Activated T-cell treated with anti-CD3 and anti-CD28 coated beads for 24 hours (primary cell): ENCODE measurements at places on chromosomes 5 and 9.

DNA sequence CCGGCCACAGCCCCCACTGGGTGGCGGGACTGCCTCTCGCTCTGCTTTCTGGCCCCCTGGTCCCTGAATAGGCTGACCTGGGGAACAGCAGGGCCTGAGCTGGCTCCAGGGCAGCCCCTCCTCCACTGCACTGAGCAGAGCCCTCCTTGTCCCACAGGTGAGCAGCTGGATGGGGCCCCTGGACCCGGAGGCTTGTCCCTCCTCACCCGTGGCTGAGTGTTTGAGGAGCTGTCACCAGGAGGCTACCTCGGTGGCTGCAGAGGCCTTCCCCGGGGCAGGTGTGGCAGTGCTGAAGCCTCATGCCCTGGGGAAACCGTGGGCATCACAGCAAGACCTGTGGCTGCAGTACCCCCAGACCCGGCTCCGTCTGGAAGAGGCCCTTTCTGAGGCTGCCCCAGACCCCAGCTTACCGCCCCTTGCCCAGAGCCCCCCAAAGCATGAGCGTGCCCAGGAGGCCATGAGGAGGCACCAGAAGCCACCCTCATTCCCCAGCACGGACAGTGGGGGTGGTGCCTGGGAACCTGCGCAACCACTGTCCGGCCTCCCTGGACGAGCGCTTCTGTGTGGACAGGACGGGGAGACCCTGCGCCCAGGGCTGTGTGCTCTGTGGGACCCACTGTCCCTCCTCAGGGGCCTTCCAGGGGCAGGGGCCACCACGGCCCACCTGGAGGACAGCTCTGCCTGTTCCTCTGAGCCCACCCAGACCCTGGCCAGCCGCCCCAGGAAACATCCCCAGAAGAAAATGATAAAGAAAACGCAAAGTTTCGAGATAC lies 28.5 kb upstream of the LRRC14B start:
- no peak for DNase-seq

DNA sequence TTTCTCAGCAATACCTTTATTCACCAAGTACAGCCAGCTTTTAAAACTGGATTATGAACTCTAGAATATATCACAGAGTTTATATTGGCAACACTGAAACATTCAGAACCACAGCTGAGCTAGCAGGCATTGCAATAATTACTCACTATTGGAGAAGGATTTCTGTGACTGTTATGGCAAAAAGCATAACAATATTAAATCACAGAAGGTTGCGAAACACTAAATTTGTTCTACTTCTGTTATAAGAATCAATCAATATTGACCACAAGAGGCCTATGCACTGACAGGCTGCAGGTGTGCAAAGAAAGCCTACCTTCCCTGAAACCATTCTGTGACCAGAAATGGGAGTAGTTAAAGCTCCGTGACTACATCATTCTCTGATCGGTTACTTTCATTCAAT lies 59.2 kb downstream of the AP3B1 start:
- DNase-seq = no peak

DNA sequence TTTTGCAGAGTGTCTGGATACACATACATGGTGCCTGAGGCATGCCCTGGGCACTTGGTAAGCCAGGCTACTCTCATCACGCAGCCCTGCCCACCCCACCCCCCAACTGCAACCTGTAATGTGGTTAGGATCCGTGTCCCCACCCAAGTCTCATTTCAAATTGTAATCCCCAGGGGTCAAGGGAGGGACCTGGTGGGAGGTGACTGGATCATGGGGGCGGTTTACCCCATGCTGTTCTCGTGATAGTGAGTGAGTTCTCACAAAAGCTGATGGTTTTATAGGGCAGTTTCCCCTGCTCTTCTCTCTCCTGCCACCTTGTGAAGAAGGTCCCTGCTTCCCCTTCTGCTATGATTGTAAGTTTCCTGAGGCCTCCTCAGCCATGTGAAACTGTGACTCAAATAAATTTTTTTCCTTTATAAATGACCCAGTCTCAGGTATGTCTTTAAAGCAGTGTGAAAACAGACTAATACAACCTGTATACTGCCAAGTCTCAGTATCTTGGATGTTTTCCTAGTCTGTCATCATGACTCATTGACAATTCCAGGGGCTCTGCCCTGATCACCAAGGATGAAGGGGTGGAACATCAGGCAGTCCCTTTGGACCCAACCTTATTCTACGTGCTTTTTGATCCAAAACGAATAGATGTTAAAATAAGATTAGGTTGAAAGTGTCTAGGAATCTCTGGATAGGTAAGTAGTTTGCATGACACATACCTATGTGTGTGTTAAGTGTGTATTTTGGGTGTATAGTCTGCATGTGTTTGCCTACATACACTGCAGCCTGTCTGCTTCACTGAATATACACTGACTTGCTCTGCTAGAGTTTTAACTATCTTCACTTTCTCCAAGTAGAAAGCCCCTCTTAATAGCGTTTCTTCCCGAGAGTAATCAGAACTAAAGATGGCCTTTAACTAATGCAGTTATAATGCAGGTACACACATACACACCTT lies 293.8 kb downstream of the SLIT3 start:
- no peak for DNase-seq

DNA sequence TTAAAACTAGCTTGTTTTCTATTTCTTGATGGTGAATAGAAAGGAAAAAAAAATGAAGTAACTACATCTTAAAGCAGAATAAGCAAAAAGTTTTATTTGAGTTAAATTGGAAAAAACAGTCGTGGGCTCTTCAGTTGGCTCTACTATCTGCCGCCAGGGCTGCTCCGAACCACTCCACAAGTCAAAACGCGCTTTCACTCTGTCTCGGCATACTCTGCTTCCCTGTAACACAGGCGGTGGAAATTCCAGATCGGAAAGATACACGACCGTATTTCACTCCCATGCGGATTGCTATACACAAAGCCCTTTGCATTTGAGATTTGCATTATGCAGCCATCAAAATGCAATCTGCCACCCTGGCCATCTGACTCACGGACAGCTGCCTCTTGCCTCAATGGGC lies 505.6 kb downstream of the IRX1 start:
- no peak for DNase-seq

- no peak for DNase-seq
Measured at GRCh38 chr9:101427957-101428655, 7.5 kb downstream of the ALDOB start.

DNA sequence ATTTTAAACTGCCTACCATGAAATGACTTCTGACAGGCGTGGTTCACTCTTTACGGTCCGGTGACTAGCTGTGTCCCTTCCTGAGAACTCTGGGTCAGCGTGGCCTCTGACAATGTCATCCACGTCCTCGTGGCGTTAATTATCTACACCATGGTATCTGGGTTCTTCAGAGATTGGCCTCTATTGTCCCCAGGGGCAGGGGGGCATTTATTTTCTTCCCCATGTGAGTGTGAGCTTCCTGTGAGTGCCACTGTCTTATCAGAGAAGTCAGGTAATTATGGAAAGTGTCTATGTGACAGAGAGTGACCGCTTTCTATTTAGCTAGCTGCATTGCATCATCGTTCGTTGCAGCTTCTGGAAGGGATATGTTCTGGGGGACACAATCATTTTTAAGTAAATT lies 77.2 kb downstream of the FBXL7 start:
- DNase-seq = no peak

DNA sequence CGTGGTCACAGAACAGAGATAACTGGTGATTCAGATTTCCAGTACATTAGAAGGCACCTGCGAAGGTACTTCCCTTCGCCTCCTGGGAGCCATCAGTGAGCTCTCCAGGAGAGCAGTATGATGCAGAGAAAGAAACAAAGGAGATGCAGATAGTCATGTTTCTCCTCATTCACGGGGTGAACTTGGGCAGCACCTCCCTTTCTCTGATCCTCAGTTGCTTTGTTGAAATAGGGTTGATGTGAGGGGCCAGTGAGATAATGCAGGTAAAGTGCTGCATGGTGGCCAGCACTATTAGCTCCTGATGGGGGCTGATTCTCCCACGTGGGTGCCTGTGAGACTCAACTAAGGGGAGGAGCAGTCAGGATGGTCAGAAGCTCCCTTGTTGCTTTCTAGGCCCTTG lies 46.6 kb upstream of the ZNF169 start:
- no peak for DNase-seq

GRCh38 chr9:8349901-8350300 lies 550.3 kb upstream of the DMAC1 start:
- no peak for DNase-seq

DNA sequence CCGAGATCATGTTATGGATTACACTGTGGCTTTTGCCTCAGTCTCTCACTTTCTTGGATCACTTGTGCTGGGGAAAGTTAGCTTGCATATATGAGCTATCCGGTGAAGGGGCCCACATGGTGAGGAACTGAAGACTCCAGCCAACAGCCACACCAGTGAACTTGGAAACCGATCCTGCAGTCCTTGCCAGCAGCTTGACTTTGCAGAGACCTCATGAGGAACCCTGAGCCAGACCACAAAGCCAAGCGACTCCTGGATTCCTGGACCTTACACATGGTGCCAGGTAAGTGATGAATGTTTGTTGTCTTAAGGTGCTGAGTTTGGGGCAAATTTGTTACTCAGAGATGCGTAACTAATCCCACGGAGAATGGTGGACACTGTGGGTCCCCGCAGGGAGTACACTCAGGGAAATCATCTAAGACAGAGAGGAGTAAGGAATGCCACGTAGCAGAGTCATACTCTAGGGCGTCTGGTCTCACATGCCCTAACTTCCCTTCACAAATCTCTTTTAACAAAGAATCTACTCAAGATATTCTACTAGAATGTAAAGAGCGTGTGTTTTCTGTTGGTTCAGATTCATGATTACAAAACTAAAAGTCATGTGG lies 76.5 kb upstream of the PJA2 start:
- no peak for DNase-seq

DNA sequence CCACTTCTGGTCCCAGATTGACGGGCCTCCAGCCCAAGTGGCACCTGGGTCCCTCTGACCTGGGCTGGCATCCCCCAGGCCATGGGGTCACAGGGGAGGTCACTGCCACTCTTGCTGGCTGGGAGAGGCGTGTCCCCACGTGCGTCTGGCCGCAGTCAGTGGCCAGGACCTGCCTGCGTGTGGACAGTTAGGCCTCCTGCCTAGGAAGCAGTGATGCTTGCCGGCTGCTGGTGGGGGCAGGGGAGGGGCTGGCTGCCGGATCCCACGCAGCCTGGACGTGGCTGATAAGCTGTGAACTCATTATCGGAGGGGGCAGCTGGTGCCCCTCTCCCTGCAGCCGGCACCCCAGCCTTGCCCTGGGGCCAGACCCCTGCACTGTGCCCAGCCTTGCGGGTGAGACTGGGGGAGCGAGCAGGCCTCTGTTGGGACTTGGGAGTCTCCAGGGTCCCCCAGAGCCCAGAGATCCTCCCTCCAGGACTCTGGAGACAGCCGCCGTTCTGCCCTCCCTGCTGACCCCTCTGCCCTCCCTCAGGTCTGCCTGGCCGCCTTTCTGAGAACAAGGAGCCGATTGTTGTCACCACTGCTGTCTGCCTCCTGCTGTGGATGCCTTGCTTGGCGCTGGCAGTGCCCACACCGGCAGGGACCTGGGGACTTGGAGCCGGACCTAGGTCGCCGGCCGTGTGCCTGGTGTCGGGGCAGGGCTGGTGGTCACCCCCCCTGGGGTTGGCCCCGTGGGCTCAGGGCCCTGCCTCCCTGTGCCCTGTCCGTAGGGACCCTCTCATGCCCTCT lies 12.3 kb downstream of the RXRA start:
- no peak for DNase-seq
